ENCODE measurements at places on chromosomes 1 and 21.

DNA sequence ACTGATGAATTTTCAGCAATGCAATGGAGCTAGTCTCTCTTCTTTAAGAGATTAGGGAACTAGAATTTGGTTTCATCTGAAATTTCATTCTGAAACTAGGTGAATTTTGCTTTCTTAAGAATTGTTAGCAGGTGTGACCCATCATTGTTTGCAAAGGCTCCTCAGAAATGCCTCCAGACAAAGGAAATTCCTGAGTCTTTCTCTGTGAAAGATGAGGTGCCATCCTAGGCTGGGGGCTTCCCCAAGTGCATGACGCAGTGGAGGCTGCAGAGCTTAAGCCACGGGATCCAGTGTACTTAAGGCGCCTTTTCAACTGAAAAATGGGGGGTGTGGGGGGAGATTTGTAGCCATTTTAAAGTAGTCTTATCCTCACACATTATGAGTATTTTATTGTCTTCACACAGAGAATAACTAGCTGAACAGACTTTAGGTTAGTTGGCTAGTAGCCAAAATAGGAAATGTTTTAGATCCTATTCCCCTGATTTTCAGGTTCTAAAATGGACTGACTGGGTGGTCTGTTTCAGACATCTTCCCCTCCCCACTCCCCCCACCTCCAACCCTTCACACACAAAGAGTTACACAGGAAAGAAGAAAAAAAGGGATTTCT is 202.0 kb downstream of the NFIA start:
- DNase-seq = no peak

- no peak for DNase-seq
These were observed 137.8 kb downstream of the PLPP3 start for GRCh38 chr1:56441601-56442000.

GRCh38 chr1:1623631-1624442 is 8.1 kb upstream of the MMP23B start:
- no peak for DNase-seq

- no peak for DNase-seq
These were observed 1153.9 kb upstream of the NCAM2 start for GRCh38 chr21:19844334-19844733.

DNA sequence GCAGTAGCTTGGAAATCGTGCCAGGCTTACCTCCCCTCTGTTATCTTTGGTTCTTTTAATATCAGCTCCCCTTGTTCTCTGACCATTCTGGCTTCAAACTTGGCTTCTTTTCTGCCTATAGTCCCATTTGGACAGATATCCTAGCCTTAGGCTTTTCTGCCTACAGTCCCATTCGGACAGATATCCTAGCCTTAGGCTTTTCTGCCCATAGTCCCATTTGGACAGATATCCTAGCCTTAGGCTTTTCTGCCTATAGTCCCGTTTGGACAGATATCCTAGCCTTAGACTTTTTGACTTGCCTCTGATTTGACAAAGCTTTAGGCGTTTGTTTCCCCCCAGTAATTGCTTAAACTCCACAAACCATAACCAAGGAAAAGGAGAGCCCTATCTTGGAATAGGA is 25.6 kb downstream of the CHML start:
- no peak for DNase-seq

DNA sequence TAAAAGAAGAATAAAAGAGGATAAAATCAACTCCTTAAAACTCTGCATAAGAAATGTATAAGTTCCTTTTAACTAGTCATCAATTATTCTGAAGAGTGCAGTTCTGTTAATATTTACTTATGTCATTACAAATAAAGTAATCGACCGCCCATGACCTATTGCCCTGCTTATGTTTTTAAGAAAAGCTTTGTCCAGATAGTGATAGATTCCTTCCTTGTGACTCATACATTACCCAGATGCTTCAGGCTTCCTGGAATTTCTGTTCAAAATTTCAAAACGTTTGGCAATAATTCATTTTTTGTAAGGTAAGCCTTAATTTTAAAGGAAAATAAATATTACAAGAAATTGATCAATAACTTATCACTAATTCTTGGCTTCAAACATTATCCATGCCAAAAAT is 918.2 kb upstream of the ADGRL2 start:
- no peak for DNase-seq

DNA sequence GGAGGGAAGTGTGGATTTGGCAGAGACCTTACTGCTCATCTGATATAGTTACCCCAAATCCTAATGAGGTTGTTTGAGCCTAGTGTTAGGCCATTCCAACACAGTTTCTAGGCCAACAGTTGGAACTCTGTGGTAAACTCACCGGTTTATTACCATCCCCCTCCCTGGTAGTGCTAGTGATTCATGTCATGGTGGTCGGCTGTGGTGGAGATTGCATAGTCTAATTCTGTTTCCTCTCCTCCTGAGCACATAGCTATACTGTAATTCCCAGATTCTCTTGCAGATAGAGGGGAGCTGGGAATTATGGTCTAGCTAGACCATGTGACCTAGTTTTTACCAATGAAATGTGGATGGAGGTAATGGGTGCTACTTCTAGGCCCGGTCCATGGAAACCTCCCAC is 123.7 kb upstream of the KIF26B start:
- DNase-seq = no peak

DNA sequence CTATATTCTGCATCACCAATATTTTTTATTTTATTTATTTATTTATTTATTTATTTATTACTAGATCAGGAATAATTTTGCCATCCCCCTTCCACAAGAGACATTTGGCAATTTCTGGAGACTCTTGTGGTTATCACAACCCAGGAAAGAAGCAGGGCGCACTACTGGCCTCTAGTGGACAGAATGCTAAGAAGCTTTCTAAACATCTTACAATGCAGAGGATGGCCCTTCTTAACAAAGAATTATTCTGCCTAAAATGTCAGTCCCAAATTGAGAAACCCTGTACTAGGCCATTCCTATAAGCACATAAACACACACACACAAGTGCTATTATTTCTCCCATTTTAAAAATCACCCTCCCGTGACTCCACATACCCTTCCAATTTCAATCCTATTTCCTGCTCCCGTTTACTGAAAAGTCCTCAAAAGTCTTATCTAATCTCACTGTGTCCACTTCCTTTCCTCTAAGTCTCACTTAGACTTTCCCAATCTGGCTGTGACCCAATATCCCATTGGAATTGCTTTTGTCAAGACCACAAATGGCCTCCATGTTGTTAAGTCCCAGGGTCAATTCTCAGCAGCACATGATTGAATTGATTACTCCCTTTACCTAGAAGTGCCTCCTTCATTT is 43.7 kb upstream of the RNF11 start:
- peak; percentile 63 for DNase-seq

DNA sequence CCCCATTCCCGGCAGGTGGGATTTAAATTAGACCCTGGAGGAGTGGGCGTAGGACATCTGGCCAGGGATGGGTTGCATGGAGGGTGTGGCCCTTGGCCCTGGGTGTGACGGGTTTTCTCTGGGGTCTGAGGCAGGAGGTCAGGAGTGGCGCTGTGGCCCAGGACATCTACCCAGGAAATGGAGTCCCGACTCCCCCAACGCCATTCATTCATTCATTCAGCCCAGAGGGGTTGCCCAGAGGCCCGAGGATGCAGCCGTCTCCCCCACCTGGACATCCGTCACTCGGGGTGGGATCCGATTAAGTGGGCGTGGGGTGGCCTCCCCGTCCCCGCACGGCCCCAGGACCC is 663 bp downstream of the ATP13A2 start:
- no peak for DNase-seq

- DNase-seq = no peak
These were observed 546.8 kb downstream of the RWDD3 start for GRCh38 chr1:95780836-95781235.

DNA sequence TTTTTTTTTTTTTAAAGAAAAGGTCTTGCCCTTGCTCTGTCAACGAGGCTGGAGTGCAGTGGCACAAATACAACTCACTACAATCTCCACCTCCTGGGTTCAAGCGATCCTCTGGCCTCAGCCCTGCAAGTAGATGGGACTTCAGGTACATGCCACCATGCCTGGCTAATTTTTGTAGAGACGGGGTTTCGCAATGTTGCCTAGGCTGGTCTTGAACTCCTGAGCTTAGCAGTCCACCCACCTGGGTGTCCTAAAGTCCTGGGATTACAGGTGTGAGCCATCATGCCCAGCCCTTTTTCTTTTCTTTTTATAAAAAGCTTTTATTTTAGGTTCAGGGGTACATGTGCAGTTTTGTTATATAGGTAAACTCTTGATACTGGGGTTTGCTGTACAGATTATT is 47.2 kb downstream of the TLR5 start:
- DNase-seq = no peak

- DNase-seq = no peak
These were observed 30.4 kb downstream of the ARID4B start for GRCh38 chr1:235297579-235297978.

- no peak for DNase-seq
These were observed 69.4 kb upstream of the ROR1 start for GRCh38 chr1:63704443-63704842.

DNA sequence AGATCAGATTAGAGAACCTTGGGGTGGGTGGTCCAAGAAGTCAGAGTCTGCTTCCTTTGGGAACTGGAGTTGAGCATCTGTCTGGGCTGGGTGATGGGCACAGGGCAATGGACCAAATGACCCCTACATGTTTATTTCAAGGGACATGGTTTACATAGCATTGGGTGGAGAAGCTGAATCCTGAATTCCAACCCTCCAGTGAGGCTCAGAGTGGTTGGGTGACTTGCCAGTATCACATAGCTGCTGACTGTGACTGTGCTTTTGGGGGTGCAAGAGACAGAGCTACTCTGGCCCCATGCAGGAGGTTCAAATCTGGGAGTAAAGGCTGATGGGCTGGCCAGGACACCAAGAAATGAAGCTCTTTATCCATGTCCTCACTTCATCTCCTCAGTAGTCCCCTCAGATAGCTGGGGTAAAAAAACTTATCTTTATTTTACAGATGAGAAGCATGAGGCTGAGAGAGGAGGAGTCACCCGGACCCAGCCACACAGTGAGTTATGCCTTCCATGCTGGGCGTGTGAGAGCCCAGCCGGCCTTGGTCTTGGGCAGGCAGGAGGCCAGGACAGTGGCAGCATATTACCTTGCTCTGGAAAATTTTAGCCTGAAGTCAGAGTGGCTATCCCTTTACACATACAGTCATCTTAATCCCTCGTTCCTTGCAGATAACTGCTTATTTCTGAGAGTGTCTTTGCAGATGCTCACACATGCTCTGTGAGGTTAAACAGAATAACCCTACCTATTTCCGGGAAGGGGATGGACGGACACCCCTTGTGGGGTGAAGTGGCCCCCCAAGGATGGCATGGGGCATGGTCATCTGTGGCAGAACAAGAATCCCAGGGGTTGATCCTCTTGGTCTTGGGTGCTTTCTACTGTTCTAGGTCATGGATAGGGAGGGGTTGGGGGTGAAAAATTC is 2.8 kb upstream of the SERINC2 start:
- DNase-seq = no peak

DNA sequence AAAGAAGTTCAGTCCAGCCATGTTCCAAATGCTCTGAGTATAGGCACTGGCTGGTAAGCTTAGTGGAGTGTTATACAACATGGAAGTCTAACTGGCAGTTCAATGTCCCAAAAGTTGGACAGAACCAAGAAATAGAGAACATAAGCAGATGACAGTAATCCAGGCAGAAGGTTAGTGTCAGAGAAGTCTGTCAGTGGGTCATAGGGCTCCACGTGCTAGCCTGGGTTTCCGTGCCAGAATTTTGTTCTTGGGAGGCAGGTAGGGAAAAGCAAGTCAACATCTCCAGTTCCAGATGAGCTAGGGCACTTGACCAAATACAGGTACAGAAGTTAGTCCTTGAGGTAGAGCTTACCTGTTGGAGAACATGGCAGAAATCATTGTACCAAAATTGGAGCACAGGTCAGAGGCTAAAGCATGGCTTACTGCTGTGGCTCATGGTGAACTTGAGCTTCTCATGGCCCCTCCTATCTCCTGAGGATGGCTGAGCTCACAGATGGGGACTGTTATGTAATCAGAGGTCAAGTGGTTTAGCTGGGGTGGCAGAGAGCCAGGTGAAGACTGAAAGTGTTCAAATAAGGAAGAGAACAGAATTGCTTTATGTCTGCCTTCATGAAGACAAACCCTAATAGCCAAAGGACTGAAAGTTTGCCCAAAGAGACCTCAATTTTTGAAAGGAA is 170.8 kb downstream of the NFIA start:
- DNase-seq = no peak

GRCh38 chr1:12769976-12770505 is 3.5 kb upstream of the PRAMEF12 start:
- no peak for DNase-seq

- peak; percentile 17 for DNase-seq
These were observed 39.1 kb downstream of the TYW3 start for GRCh38 chr1:74771913-74772515.

DNA sequence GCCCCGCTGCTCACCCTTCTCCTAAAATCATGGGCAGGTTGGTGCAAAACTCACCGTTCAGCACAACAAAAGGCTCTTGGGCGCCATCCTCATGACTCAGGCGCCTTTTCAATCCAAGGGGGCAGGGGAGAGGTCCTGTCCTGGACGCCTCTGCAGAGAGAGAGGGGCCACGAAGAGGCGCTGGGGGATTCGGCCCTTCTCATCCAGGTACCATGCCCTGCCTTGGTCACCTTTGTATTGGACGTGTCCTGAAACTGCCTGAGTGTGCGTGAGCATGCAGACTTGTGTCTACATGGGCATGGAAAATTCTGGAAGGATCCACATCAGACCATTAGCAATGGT is 53.5 kb downstream of the SLC37A1 start:
- DNase-seq = peak; percentile 3

GRCh38 chr1:212285685-212286555 is 710 bp downstream of the PPP2R5A start:
- DNase-seq = peak; percentile 64

- DNase-seq = no peak
These were observed 53.6 kb upstream of the MAP10 start for GRCh38 chr1:232751393-232752140.

DNA sequence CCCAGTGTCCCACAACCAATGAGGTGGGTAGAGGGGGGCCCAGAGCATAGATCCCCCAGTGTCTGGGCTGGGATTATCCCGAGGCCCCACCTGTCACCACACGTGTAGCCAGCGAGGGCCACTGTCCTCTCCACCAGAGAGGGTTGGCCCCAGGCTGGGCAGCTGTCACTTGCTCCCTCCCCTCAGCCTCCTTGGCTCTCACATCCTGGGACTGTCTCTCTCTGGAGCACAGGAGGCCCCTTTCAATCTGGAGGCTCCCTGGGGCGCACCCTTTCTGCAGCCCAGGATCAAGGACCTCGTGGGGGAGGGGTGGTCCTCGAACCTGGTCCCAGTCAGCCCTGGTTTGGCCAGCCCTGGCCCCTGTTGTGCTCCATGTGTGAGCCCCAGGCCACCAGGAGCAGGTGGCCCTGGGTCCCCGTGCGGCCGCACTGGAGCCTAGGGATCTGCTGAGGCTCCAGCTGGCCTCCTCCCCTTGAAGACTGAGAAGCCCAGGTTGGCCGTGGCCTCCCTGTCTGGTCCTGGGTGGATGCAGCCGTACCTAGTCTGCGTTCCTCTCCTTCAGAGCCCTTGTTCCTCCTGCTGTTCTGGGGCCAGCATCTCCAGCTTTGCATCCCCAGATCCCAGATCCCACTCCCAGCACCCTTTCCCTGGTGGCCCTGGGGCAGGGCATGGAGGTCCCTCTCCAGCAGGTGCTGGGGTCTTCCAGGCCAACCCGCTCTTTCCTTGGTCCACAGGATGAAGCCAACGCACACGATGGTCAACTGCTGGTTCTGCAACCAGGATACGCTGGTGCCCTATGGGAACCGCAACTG is 6.7 kb downstream of the TMEM201 start:
- DNase-seq = peak; percentile 92

- DNase-seq = no peak
These were observed 387.9 kb downstream of the MATN1 start for GRCh38 chr1:30335389-30335996.

Data from WERI-Rb-1 (cell line).